ENCODE measurements at places on chromosomes 6 and 20.

GRCh38 chr6:56649053-56649769 is 6.5 kb upstream of the DST start:
- DNase-seq, result no peak

- no peak for DNase-seq
Observed at GRCh38 chr6:21332077-21332476, 261.5 kb upstream of the SOX4 start.

DNA sequence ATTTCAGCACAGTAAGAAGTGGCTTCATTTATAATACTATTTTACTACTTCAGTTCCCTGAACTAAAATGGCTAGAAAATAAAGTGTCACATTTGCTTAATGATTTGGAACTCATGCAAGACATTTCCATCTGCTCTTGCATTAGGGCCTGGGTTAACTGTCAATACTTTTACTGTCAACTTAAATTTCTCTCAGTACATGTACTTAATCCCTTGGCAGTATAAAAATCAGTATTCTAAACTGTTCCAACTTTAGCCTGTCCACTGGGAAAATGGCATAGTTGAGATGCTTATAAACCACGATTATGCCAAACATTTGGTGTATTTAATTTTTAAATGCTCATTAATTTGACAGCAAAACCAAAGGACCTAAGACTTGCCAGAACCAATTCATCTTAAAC is 154.5 kb downstream of the ASCC3 start:
- no peak for DNase-seq

DNA sequence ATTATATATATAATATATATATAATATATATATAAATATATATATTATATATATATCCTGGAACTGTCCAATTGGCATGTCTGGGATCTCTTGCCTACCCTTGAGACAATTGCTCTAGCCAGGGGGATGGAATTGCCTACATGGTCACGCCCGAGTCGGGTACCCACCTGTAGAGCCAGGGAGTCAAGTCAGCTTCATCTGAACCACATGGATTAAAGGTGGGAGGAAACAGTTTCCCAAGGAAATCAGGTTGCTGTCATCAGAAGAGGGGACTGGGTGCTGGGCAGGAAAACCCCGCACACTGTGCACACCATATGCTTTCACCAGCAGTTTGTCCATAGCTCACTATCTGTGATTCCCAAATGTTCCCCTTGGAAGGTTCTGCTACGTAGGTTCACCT is 252.5 kb upstream of the NOX3 start:
- no peak for DNase-seq

DNA sequence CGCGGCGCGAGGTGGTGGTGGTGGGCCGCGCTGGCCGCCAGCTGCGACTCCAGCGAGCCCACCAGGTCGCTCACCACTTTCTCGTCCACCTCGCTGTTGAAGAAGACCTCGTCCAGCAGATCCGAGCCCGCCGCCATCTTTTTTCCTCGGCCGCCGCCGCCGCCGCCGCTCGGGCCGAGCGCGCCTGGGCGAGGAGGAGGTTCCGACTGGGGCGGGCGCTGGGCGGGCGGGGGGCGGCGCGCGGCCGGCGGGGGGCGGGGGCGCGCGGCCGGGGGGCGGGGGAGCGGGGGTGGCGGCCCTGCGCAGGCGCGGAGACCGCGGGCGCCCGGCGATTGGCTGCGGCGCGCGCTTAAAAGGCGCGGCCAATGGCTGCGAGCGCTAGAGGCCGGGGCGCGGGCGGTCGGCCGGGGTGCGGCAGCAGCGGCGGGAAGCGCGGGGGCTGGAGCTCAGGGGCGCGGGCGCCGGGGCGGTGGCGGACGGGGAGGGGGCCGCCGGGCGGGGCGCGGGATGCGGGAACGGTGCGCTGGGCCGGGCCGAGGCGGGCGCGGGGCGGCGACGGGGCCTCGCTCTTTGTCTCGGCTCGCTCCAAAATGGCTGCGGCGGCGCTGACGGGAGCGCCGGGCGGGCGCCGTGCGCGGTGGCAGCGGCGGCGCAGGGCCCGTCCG is at the start of gene TAF4:
Gene TAF4 (minus strand): TSS at position 208 of the 665 bp plus-strand sequence. CDS start 71 bp downstream, at position 137.
- DNase-seq, result peak; percentile 84

DNA sequence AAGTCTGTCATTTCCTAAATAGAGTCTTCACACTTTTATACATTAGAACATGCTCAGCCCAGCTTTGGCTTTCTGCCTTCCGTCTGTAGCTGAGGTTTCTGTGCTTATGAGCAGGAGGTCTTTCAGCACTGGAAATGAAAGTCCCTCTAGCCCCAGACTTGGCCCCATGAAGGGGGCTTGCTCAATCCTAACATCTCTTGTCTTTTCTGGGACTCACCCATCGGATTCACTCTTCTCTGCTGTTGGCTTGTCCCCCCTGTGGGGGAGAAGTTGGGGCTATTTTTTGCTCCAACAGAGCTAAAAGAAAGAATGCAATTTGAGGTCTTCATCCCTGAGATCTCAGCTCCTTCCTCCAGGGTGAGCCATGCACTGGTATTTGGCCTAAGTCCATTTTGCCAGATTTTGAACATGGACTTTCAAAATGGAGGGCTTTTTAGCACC is 177.7 kb downstream of the MRPL14 start:
- DNase-seq, result no peak

- no peak for DNase-seq
Observed at GRCh38 chr6:25053875-25054371, 118.2 kb upstream of the RIPOR2 start.

DNA sequence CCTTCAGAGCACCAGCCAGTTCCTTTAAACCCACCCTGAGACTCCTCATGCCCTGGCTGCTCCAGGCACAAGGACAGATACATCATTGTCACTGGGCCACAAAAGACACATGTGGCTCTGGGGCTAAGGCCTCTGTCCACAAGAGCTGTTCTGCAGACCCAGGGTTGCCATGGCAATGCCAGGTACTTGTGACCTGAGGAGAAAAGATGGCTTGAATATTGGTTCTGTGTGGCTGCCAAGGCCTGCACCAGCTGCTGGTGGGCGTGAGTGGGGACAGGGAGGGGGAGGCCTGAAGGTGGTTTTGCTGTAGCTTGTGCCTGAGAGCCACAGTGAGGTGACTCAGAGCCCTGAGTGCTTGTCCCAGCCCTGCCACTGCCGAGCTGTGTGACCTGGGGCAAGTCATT is 31.8 kb downstream of the SAYSD1 start:
- DNase-seq, result no peak

GRCh38 chr6:123288649-123289048 is 292.6 kb downstream of the CLVS2 start:
- DNase-seq, result no peak

DNA sequence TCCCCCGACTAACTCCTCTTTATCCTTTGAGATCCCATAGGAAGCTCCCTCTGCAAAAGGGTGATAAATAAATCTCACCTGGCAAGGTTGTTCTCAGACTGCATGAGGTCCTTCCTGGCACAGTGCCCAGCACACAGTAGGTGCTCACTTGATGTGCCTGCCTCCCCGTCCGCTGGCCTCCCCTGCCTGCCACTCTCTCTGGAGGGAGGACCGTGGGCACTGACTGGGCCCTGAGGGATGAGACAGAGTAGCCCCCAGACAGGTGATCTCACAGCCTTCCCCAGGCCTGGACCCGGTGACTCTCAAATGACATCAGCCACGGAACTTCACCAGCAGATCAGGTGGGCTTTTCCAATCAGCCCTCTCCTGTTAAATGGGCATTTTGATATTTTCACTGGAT is 57.4 kb downstream of the CHMP4B start:
- DNase-seq, result no peak

- DNase-seq, result no peak
Observed at GRCh38 chr6:49255335-49255734, 207.7 kb downstream of the MMUT start.

DNA sequence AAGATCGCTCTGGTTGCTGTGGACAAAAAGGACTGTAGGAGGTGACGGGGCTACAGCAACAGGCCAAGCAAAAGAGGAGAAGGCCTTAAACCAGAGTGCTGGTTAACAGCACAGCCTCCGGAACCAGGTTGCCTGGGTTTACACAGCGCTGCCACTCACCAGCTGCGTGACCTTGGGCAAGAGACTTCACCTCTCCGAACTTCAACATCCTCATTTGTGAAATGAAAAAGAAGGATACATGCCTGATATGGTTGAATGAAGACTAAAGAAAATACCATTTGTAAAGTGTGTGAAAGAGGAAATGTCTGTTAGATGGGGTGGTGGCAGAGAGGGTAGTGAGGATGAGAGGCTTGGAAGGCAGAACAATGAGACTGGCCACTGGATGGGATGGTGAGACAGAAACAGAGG is 44.9 kb downstream of the PREX1 start:
- no peak for DNase-seq

DNA sequence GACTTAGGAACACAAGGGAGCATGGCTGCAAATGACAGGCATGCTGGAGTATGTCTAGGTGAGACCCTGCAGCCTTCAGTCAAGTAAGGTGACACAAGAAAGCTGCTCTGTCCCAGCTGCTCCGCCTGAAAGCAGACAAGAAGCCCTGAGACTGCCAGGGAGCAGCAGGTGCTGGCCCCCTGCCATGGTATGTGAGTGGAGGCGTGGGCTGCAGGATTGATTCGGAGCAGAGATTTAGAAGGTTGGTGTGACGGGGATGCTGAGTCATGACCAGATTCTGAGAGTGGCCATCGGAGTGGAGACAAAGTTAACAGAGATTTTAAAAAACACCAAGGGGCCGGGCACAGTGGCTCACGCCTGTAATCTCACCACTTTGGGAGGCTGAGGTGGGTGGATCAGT is 17.8 kb downstream of the LRP11 start:
- peak; percentile 77 for DNase-seq
